ENCODE measurements at places on chromosomes 2 and 18.

DNA sequence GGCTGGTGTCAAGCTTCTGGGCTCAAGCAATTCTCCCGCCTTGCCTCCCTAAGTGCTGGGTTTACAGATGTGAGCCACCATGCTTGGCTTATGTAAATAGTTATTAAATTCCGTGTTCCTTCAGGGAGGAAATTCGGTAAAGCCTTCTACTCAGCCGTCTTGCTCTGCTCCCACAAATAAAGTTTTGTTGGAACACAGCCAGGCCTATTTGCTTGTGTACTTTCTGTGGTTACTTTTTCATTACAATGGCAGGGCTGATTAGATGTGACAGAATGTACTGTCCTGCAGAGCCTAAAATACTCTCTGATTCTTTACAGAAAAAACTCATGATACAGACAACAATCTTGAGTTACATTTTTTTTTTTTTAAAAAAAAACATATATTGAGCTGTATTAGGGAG lies 68.8 kb upstream of the TACR1 start:
- DNase-seq = no peak

DNA sequence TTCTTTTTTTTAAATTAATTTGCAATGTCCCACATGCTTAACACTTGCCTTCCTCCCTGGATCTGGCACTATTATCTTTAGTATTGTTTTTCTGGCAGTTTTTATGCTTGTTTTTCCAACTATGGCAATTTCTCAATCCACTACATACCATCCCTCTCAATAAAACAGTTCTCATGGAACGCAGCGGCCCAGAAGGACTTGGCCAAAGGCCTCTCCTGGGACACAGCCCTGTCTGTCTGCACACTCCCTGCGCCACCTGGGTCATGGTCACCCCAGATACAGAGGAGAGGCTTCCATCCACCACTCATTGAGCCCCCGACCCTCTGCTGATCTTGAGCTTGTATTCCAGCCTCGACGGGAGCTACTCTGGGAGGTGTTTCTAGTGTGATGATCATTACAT lies 91.2 kb downstream of the TWIST2 start:
- DNase-seq = peak; percentile 23

GRCh38 chr18:48838166-48838775 lies 112.5 kb downstream of the SMAD7 start:
- DNase-seq = no peak

DNA sequence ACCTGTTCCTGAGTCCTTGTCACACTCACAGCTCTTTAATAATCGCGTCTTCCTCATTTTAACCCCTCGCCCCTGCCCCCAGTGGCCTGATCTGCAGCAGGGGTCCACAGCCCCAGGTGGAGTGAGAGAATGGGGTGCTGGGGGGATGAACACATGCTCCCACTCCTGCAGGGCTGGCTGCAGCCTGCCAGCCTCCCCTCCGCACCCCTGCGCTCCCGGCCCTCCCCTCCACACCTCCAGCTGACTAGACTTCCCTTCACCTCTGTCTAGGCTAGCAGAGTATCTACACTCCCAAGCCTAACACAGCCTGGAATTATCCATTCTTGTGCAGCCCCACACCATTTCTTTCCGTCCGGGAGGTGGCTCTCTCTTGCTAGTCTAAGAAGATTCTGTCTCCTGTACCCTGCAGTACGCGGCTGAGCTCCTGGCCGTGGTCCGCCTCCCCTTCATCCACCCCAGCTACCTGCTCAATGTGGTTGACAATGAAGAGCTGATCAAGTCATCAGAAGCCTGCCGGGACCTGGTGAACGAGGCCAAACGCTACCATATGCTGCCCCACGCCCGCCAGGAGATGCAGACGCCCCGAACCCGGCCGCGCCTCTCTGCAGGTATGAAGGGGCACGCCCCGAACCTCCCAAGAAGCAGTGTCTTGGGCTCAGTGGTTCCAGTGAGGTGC lies 231.6 kb downstream of the ATAD2B start:
- no peak for DNase-seq

GRCh38 chr2:54038835-54039234 lies 68.0 kb upstream of the PSME4 start:
- no peak for DNase-seq

GRCh38 chr2:193446967-193447366 lies 1252.2 kb upstream of the TMEFF2 start:
- DNase-seq = no peak

GRCh38 chr2:81194176-81194575 lies 889.6 kb upstream of the LRRTM1 start:
- no peak for DNase-seq

- DNase-seq = no peak
Observed at GRCh38 chr2:193935114-193935513, 1721.9 kb upstream of the SLC39A10 start.

- DNase-seq = no peak
Observed at GRCh38 chr2:100004959-100005387, 137.4 kb downstream of the AFF3 start.

DNA sequence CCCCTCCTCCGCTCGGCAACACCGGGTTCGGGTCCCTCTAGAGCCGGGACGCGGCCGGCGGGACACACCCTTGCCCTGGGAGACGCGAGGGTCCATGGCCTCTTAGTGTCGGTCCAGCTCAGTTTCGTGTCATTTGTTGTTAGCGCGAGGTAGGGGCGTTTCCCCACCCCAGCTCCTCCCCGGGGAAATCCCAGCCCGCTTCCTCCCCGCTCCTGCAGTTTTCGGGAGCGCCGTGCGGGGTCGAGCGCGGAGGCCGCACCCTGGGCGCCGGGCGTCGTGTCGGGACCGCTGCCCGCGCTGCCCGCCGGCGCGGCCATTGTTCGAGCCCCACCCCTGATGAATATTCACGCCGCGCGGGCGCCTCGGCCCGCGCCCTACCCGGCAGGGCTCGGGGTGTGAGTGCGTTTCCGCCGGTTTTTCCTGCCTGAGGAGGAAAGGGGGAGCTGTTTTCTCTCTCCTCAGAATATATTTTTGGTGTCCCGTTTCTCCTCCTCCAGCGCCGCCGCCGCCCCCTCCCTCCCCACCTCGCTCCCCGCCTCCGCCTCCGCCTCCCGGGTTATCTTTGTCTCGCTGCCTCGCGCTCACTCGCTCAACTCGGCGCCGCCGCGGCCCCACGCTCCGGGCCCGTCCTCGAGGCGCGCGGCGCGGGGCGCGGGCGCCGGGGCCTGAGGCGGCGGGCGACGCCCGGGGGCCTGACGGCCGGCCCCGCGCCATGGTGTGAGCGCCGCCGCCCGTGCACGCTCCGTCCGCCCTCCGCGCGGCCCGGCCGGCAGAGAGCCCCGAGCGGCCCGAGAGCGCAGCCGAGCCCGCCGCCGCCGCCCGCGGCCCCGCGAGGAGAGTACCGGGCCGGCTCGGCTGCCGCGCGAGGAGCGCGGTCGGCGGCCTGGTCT lies at the start of gene MAP4K4:
TSS of gene MAP4K4 (plus strand) at position 584 of the 890 bp plus-strand sequence. CDS start 374 bp downstream, outside the sequence.
- DNase-seq = peak; percentile 81

DNA sequence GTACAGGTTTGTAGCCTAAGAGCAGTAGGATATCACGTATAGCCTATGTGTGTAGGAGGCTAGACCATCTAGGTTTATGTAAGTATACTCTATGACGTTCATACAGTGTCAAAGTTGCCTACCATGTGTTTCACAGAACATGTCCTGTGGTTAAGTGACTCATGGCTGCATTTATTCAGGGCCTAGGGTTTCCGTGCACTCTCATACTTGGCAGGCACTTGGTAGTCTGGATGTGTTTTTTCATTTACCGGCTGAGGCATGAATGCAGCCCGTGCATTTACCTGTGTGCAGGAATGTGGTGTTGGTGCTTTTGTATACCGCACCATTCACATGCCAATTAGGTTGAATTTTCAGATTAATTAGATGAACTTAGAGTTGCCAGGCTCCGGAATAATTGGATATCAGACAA lies 43.4 kb downstream of the MYL12B start:
- peak; percentile 73 for DNase-seq

GRCh38 chr18:54786206-54786605 lies 42.1 kb upstream of the RAB27B start:
- DNase-seq = no peak

GRCh38 chr2:54065411-54065810 lies 50.0 kb upstream of the ACYP2 start:
- DNase-seq = no peak

DNA sequence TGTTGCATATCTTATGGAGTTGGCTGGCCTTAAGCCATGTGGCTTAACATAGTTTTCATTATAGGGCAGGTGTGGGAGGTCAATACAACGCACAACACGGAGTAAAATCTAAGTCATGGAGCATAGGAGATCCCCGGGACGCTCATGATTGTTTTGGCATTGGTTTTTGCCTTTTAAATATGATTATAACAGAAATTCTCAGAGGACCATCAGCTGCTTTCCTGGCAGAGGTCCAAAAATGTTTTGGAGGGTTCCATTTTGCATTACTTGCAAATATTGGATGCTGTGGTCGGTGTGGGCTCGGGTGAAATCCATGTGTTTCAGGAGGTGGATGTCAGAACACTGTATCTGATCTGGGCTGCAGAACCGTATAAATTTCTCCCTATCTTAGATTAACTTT lies 3.4 kb downstream of the NCOA1 start:
- DNase-seq = no peak

DNA sequence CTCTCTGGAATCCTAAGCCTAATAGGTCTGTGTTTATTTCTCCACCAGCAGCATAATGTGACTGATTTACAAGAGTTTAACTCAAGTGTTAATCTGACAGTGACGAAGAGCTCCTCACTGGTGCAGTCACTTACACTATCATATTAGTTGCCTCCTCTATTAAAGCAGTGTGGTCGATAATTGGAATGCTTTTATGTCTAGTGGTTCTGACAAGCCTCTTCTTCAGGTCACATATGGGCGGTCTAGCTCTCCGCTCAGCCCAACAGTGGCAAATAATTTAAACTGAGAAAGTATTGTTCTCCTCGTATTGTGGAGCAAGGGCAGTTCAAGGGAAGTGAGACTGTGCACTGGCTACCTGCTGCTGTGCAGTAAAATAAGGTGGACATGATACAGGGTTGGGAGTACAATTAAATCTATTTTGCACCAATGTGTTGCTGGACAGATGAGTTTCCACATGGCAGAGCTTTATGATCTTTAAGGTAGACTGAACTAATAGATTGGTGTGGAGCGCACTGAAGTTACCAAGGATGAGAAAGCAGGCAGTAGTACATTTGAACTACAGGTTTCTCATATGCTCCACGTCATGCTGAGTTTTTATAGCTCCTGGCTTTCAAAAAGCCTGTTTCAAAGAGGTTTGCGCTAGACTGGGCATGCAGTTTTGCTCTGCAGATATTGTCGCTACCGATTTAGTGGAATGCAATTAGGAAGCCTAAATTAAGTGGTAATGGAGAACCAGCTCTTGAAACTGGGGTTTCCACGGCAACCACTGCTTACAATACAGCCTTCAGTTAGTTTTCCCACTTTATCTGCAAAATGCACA lies 151.7 kb upstream of the POU3F3 start:
- no peak for DNase-seq

GRCh38 chr2:20603791-20604190 lies 47.1 kb downstream of the HS1BP3 start:
- no peak for DNase-seq

DNA sequence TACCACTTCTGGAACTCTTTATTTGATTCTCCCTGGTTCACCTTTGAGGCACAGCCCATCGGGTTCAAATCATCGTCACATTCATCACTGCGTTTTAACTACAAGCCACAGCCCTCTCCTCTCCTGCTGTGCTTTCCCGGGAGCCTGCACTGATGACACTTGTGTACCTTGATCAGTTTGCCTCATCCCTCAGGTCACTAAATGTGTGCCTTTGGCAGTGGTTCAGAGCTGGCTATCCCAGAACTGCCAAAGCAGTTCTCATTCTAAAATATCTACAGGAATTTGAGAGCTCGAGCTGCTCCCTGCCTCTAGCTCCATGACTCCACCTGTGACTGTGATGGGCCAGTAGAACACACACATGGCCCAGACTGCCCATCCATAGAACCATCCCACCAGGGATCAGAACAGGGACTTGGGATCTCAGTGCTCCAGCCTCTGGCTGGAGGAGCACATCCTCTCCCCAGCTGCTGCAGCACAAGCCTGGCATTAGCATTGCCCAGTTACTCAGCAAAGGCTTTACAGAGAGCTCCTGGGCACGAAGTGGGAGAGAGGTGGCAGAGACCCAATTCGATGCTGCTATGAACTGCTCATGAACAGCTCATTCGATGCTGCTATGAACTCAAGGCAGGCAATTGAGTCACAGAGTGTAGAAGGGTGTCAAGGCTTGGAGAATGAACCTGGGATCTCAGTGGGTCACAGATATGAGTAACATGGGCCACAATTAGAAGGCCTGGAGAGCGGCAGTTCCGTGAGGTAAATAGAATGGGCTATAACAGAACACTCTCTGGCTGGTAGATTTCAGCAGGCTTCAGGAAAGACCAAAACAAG lies 41.9 kb downstream of the EVA1A start:
- no peak for DNase-seq

GRCh38 chr2:56565143-56565542 lies 381.4 kb downstream of the CCDC85A start:
- no peak for DNase-seq

DNA sequence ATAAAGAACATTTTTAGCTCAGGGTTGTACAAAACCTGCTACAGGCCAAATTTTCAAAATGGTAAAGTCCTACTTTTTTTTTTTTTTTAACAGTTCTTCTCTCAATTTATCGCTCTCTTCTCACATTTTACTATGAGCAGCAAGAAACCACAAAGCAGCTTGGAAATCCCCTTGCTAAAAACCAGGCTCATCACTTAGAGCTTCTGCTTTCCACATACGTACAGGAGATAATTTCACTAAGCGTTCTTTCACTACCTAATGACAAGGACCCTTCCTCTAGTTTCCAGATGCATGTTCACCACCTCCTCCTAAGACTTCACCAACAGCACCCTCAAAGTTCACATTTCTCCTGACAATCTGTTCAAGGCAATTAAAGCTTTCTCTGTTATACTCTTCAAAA lies 294.9 kb upstream of the CYRIA start:
- no peak for DNase-seq

DNA sequence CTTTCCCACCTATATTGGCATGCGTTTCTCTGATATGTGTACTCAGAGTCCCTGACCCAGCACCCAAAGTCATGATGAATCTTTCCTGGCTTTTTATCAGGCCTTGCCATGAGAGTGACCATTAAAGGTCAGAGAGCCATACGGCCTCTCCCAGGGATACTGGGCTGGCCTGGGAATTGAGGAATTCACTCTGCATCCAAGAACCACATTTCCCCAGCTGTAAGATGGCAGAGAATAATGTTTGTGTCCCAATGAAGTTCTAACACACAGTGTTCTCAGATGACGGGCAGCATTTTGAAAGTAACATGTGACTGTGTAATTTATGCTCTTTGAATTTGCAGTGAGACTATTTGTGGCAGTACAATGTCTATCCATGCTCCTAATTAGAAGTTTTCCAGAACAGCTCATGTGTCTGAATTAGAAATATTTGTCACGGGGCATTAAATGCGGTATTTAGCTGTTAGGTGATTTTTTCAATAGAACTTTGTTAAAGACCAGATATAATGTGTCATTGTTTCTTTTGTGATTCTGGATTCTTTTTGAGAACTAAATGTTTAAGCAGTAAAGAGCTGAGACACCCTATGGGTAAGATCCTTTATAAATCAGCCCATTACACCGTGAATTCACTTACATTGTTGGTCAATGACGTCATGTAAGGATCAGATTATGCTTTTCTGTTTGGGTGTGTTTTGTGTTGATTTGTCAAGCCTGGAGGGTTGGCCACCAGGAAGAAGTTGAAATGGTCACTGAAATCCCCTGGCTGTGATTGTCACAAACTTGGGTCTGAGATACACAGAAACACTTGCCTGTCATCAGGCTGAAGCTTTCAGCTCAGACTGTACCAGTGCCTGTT lies 7.3 kb upstream of the SLC3A1 start:
- no peak for DNase-seq
